Left lung (tissue), 14 donors: ENCODE measurements at places on chromosomes 6 and 20. TPM values are rescaled to one million over a fixed set of nuclear protein-coding genes. Genes with fewer than 3 reads are reported as not detected.

The C6orf58 gene
- polyA plus RNA-seq, result 0.88 TPM

DNA sequence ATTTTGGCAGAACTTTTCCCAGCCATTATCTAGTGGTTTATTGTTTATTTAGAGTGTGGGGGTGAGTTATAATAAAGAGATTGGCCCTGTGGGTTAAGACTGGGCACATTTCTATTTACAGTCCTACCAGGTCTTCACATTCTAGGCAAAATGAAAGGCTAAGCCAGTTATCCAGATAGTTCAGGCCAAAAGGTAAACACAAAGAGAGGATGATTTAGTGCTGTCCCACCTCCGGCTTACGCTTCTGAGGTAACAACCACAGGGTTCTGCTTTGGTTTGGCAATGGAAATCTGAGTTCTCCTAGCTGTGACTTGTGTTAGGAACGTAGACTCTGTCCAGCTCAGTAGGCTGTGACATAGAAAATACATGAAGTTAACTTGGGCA, 50.3 kb upstream of the PTPRK start:
- no peak for DNase-seq

- DNase-seq, result no peak
Observed at GRCh38 chr6:131683479-131683878, 17.7 kb downstream of the OR2A4 start.

- DNase-seq, result no peak
Observed at GRCh38 chr6:32177183-32177787, 920 bp upstream of the RNF5 start.

GRCh38 chr6:149438855-149439254, 38.8 kb downstream of the SUMO4 start:
- DNase-seq, result no peak

DNA sequence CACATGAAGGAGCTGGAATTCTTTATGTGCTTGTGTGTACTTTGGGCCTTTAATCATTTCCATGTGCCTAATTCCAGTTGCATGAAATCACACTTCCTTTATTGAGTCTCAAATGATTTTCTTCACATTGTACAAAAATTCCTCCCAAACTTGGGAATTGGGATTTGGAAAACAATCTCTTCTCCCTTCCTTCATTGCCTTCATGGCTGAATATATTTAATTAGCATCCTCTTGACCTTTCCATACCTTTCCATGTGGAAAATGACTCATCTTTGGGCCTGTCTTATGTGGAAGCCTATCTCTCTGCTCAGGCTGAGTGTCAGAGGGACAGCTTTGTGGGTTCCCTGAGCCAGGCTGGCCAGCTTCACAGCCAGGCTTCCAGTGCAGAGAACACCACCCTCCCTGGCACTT, 33.0 kb upstream of the CDH4 start:
- no peak for DNase-seq

The ADGB gene
- polyA plus RNA-seq, result 0.67 TPM

GRCh38 chr20:33850159-33850558, 39.0 kb downstream of the CHMP4B start:
- no peak for DNase-seq

GRCh38 chr6:92024110-92024509, 1395.2 kb downstream of the EPHA7 start:
- DNase-seq, result no peak

DNA sequence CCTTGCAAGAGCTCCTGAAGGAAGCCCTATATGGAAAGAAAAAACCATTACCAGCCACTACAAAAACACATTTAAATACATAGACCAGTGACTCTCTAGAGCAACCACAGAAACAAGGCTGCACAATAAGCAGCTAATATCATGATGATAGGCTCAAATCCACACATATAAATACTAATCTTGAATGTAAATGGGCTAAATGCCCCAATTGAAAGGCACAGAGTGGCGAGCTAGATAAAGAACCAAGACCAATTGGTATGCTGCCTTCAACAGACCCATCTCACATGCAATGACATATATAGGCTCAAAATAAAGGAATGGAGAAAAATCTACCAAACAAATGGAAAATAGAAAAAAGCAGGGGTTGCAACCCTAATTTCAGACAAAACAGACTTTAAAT, 153.0 kb downstream of the LRRC1 start:
- DNase-seq, result no peak

DNA sequence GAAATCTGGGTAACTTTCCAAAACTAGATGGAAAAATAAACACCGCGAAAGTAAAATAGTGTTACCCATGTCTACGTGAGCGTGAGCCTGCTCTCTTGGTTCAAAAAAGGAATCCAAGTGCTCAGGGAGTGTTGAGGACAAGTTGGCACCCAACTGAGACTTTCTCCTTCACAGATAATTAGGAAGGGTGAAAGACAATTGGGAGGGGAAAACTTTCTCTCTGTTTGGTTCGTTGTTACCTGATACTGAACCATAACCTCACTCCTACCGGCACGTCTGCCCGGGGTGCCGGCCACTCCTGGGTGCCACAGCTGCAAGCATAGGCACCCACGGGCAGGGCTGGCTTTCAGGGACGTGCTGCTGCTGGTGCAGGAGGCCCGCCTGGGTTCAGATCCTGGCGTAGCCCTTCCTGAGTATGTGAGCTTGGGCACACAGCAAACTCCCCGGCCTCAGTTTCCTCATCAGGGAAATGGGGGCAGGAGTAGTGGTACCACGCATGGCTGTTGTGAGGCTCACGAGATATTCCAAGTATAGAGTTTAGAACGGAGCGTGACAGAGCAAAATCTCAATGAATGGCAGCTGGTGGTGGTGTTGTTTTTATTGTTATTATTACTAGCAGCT, 38.2 kb upstream of the PMEPA1 start:
- no peak for DNase-seq

- no peak for DNase-seq
Observed at GRCh38 chr6:39550191-39550590, 175.0 kb downstream of the KIF6 start.

The KCNQ5 gene
- 3.7 TPM for polyA plus RNA-seq

The USP49 gene
- 12.7 TPM for polyA plus RNA-seq

- DNase-seq, result no peak
Observed at GRCh38 chr6:34172961-34173775, 27.3 kb upstream of the GRM4 start.

The TPD52L1 gene
- 125 TPM for polyA plus RNA-seq

GRCh38 chr6:169216830-169217229, 36.8 kb downstream of the THBS2 start:
- no peak for DNase-seq

GRCh38 chr6:151081656-151082055, 158.1 kb upstream of the AKAP12 start:
- no peak for DNase-seq

The C6orf163 gene
- 7.8 TPM for polyA plus RNA-seq

DNA sequence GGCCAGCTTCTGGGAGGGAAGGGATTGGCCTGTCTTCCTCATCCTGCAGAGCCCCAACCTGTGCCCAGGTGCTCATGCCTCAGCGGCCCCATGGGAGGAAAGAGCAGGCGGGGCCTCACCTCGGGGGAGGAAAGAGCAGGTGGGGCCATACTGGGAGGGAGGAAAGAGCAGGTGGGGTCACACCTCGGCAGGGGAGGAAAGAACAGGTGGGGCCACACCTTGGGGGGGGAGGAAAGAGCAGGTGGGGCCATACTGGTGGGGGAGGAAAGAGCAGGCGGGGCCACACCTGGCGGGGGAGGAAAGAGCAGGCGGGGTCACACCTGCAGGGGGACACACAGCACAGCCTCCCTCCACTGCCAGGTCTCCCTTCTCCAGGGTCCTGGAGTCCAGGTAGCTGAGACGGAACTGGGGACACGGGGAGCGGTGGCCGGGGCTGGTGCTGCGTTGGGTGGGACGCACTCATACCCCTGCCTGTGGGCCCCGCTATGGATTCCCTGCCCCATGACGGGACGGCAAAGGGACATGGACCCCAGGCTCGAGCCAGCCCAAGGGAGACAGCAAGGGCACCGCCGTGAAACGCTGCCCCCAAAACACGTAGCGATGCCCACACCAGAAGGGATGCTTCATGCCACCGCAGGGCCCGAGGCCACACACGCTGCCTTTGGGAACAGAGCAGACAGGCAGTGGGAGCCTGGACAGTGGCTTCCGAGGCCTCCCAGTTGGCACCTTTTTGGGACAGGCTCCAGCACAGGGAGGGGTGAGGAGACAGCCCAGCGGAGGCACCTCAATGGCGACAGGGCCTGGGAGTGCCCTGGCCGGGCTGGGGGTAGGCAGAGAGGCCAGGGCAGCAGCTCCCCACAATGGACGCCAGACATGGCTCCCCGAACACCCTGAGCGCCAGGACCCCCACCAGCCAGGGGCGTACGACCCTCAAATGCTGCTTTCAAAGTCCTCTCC, 43.3 kb upstream of the CHRNA4 start:
- DNase-seq, result no peak

DNA sequence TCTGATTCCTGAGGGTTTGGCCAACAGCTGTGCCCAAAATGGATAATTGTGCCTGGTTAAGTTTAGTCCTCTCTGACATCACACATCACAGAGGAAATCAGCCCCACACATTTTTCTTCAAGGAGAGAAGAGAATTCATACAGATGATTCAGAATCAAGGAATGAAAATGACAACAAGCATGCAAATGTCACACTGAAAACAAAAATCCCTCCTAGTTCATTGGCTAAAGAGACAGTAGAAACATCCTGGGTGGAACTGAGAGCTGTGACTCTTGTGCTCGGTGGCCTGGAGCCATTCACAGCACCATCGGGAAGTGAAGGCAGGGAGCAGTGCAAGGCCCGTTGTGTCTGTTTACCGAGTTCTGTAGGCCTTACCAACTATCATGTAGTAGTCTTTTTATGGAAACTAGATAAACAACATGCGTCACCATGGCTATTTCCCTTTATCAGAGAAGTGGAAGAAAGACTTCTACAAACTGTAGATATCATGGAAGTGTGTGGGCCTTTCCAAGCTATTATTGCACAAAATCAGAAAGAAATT, 81.7 kb upstream of the TENT5A start:
- DNase-seq, result no peak

DNA sequence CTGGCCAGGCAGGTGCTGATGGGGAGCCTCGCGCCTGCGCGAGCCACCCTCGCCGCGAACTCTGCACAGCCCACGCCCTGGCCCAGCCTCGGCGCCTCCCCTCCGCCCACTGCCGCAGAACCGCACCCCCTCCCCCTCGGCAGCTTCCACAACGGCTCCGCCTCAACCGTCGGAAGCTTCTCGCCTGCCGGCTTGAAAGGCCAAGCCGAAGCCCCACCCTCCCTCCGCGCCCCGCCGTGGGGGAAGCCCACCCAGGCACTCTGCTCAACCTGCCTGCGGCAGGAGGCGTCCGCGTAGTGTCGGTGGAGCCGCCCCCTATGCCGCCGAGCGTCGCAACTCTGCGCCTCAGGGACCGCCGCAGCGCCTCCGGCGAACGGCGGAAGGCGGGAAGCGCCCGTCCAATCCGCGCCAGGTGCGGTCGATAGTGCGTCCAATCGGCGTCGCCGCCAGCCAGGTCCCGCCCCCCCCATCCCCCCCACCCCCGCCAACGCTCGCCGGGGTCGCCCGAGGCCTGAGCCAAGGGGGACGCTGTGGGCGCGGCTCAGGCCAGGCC, at the start of gene SYCP2:
Gene SYCP2 (minus strand): TSS at position 342 of the 553 bp plus-strand sequence. CDS start 11,224 bp downstream, outside the sequence.
- DNase-seq, result no peak

- no peak for DNase-seq
Observed at GRCh38 chr20:5806457-5807263, 56.5 kb downstream of the SHLD1 start.

The ZBTB9 gene
- polyA plus RNA-seq, result 11.8 TPM

DNA sequence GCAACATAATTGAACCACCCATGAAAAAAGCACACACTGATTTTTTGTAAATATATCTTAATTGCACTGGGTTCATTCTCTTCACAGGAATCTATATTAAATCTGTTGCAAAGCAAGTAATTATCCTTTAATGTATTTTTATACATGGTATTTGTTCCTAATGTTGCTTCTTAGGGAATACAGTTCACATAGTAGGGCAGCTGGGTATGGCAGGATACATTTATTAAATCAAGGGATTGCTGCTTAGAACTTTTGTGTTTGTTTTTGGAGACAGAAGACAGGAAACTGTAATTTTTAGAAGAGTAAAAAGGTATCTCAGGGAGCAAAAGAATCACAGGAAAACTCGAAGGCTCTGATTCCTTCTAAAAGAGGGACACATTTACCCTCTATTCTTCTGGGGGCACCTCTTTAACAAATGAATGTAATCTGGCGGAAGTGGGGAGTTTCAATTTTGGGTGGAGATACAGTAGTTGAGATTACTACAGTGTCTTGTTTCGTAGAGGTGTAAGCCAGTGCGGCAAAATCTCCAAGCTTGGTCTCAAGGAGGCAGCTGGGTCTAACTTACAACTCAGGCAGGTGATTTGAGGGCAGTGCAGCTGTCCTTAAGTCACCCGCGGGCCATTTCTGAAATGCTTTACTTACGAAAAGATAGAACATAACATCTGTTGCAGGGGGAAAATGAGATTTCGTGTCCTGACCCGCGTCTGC, 812 bp upstream of the SMIM13 start:
- DNase-seq, result no peak

The ZC2HC1B gene
- polyA plus RNA-seq, result not detected

- no peak for DNase-seq
Observed at GRCh38 chr6:4021854-4022695, 56.9 kb downstream of the FAM217A start.

The CCN6 gene
- polyA plus RNA-seq, result 0.55 TPM

DNA sequence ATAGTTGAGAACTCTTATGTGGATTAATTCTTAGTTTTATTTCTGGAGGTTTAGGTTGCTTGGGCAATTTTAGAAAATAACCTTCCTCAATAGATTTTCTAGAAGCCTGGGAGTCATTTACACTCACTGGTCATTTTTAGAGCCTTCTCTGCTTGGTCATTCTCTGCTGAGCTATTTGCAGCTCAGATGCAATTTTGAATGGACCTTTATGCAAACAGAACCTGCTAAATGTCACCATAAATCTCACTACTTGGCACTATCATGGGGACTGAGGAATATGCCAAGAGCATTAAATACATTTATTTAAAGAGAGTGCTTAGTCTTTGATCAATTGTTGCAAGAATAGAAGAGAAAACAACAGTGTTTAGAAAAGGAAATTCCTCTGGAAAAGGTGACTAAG, 154.0 kb downstream of the CLVS2 start:
- no peak for DNase-seq

DNA sequence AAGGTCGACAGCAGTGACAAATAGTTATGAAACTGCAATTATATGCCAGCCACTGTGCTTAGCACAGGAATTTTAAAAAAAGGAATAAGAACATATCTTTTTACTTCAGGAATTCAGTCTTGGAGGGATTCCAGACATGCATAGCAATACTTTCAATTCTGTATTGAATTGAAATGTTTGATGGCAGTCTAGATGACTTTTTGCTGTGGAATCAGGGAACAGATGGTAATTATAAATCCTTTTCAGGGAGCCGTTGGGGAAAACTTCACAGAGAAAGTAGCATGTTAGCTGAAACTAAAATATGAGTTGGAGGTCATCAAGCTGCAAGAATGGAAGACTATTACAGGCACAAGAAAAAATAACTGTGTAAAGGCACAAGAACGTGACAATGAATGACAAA, 74.8 kb downstream of the IMPG1 start:
- DNase-seq, result no peak

GRCh38 chr6:137019476-137020272, 25.1 kb downstream of the IL20RA start:
- no peak for DNase-seq

- DNase-seq, result no peak
Observed at GRCh38 chr6:76768556-76768955, 694.7 kb downstream of the HTR1B start.

- no peak for DNase-seq
Observed at GRCh38 chr6:159312206-159312605, 143.0 kb downstream of the FNDC1 start.

The POU3F2 gene
- polyA plus RNA-seq, result 0.09 TPM

GRCh38 chr6:15780437-15780836, 117.6 kb upstream of the DTNBP1 start:
- DNase-seq, result no peak
